ENCODE measurements at places on chromosomes 7 and 10. TPM values are rescaled to one million over a fixed set of nuclear protein-coding genes. Genes with fewer than 3 reads are reported as not detected.
A peak's percentile ranks its signal among the peaks of the same experiment; 100 is the strongest.

PIK3AP1 gene
- total RNA-seq, result 2.6 TPM

DNA sequence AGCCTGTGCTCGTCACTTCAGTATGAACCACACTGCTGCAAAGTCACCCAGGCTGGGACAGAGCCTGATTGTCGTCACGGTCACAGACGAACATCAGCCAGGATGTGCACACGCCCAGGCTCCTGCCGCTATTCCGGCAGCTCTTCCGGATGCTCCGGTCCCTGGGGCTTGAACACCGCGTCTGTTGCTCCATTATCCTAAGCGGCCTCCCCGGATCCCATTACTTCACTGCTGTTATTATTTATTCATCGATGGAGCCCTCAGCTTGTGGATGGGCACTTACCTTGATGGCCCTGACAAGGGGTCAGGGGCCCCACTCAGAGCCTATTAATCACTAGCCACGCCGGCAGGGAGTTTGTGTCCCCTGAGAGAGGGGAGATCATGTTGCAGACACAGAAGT, 120.8 kb upstream of the PCBD1 start:
- no peak for DNase-seq

DNA sequence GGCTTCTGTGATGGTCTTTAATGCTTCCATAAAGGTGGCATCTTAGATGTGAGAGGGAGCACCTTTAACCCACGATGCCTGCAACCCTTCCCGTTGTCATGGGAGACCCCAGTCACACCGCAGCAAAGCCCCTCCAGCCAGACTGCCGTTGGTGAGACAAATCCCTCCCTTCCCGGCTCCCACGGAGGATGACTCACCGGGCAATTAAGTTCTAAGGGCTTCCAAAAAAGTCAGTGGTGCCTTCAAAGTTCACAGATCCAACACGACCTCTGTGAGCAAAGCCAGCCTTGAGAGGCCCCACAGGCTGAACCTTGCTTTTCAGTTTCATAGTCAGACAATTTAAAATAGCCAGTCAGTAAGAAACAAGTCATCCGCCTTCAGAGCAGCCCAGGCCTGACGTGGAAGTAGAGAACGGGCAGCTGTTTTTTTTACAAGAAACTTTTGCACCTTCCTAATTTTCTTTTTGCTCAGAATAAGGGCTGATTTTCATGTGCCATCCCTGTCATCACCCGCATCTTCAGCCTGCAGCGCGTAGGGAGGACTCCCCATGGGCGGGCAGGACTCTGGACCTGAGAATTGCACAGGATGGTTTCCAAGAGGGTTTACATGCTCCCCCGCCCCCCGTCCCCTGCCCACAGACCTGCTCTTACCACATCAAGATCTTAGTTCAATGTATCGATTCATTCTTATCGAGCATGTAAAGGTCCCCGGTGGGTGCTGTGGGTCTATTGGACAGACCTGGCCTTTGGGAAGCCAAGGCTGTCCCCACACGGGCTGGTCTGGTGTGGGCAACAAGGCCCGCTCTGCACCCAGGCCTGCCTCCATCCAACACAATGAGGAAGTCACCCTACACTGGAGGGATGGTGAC, 333.9 kb downstream of the DNAJB6 start:
- no peak for DNase-seq

- DNase-seq, result no peak
These were observed 20.3 kb upstream of the IGF2BP3 start for GRCh38 chr7:23490357-23491135.

GRB10 gene
- total RNA-seq, result 38.3 TPM

- no peak for DNase-seq
These were observed 177.4 kb downstream of the NRP1 start for GRCh38 chr10:33157103-33157502.

DNA sequence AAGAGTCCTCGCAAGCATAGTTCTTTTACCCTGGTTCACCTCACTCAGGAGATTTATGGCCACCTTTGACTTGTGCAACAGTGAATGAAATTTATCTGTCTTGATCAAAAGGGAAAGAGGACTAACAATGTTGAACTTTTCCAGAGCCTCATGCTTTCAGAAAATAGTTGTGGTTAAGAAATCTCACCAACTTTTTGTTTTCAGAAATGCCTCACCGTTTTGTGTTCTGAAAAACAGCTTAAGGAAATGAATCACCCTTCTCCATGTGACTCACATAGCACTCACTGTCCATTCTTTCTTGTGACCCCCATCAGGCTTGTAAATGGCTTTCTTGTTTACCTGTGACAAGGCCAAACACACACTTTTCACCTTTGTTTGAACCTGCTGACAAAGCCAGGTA, 148.6 kb upstream of the FAM3C start:
- DNase-seq, result peak; percentile 98

SEMA3D gene
- 11.5 TPM for total RNA-seq

- no peak for DNase-seq
These were observed 90.9 kb upstream of the NRBF2 start for GRCh38 chr10:63042256-63042655.

DNA sequence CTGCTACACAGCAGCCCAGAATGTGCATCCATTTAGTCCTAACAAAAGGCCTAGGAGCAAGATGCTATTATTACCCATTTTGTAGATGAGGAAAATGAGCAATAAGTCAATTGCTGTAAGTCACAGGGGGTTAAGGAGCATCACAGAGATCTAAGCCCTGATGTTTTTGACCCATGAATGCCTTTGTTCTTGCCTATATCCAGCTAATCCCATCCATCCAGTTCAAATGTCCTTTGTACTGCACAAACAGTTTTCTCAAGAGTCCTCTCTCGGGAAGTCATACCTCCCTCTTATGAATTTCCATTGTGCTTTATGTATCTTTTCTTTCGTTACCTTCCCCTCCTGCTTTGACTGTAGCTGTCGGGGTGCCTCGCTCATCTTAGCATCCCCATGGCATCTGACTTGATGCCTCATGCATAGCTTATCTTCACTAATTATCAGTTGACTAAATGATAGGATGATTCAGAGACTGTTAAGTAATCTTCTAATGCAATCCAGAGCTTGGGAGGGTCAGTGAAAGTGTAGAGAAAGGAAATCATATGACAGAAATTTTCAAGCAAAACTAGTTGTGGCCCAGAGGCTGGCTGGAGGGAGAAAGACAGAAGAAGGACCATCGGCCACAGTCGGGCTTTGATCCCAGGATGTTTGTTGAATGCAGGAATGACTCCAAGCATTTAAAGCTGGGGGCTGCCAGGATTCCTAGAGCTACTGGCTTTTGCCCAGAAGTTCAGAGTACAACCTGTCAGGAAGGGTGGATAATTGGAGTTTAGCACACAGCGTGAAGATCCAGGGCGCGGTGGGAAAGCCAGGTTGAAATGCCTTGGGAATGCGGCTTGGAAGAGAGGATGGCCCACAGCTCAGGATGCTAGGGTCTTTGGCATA, 23.5 kb downstream of the BLVRA start:
- DNase-seq, result no peak

ICA1 gene
- total RNA-seq, result 1.1 TPM

GIMAP6 gene
- total RNA-seq, result 0.23 TPM

PPRC1 gene
- 87.9 TPM for total RNA-seq

- no peak for DNase-seq
These were observed 444.8 kb downstream of the GRID1 start for GRCh38 chr10:85921789-85922188.

DNA sequence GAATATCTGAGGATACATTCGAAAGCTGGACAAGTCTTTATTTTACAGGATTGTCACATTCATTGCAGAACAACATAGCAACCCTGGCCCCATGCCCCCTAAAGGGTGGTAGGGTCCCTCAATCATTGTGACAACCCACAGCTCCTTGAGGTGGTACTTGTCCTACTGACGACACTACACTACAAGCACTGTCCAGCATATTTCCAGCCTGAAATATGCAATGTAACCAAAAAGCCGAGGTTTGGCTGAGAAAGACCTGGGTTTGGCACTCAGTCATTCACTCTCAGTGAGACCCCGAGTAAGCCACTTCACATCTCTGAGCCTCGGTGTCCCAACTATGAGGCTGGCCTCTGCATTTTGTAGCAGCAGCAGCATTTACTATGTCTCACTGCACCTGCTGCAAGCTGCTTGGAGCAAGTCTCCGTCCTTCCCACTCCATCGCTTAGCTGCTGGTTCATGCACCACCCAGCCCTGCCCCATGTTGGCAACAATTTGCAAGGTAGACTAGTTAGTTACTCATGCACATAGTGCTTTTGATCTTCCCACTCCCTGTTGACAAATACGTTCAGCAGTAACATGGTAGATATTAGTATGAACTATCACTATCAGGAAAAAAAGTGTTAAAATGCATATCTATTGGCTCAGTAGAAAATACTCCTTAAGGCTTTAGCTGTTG, 43.6 kb upstream of the TNPO3 start:
- DNase-seq, result no peak

DNA sequence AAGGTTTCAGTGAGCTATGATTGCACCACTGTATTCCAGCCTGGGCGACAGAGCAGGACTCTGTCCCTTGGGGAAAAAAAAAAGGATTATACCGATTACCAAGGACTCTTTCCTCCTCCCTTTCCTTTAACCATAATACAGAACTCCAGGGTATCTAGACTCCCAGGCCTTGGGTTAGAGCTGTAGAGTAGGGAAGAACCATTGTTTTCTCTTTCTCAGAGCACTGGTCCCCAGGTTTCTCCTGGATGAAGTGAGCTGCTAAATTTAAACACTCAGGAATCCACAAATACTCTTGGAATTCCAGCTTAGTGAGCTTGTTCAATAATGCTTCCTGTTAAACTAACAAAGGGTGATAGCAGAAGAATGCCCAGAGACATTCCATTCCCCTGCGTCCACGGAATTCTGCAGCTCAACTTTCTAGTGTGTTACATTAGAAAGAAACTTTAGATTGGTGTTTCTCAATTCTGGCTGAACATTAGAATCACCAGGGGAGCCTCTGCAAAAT, 14.6 kb upstream of the RPEL1 start:
- peak; percentile 97 for DNase-seq

DNA sequence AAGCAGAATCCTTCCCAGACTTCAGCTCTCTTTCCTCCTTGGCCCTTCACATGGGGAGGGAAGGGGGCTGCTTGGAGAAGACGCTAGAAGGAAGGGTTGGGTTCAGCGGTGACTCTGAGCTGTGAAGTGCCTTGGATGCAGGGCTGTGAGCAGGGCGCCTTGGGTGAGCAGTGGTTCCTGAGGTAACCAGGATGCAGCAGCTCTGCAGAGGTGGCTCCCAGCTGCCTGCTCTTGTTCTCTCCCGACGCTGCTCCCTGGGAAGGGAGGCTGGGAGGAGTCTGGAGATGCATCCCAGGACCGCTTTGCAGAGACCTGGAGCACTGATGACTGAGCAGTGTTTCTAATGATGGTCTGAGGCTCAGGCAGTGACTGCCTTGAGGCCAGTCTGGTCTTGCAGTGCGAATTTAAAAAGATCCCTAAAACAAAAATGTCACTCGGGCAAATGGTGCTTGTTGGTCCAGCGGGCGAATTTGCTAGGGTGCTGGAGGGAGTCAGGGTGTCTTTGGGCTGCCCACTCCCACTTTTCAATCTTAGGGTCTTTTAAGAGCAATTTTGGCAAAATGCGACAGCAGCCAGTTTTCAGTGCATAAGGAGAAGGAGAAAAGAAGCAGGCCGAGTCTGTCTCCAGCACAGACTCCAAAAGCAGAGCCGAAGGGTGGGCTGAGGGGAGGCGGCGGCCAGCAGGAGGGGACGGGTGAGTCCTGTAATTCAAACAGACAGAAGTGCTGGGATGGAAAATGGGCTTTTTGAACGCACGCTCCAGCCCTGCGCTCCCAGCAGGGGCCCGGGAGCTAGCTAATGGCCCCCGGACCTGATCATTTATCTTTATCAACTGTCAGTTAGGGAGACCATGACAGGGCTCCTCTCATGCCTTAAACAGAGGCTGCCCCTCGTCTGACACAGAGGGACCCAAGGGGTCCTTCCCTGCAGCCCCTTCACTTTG, 191.2 kb upstream of the SHH start:
- DNase-seq, result no peak

OR6V1 gene
- not detected for total RNA-seq

- no peak for DNase-seq
These were observed 104.7 kb downstream of the SEPTIN7 start for GRCh38 chr7:35905555-35905954.

- DNase-seq, result no peak
These were observed 881 bp upstream of the SSBP1 start for GRCh38 chr7:141737118-141737835.

GRCh38 chr7:108415821-108416536, 40.3 kb downstream of the NRCAM start:
- no peak for DNase-seq

GRCh38 chr7:40348126-40348728, 213.4 kb downstream of the SUGCT start:
- no peak for DNase-seq

DNA sequence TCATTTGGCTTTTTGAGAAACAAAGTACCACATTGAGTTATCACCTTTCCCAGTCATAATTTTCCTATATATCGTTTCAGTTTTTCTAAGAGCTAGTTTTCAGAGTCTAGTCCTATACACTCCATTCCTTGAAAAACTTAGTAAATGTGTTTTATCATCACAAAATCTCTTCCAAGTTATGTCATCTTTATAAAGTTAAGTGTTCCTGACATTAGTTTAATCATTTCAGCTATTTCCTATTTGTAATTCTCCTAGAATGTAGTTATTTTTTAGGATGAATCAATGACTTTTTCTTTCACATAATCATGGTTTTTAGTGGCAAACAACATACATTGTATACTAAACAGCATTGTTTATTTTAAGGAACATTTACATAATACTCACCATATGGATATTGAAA, 191.7 kb upstream of the BET1 start:
- no peak for DNase-seq

- no peak for DNase-seq
These were observed 108.0 kb downstream of the SH3PXD2A start for GRCh38 chr10:103747193-103747865.

GRCh38 chr10:8275911-8276310, 221.4 kb downstream of the GATA3 start:
- no peak for DNase-seq

GRCh38 chr7:148304456-148304855, 286.1 kb upstream of the C7orf33 start:
- no peak for DNase-seq

DNA sequence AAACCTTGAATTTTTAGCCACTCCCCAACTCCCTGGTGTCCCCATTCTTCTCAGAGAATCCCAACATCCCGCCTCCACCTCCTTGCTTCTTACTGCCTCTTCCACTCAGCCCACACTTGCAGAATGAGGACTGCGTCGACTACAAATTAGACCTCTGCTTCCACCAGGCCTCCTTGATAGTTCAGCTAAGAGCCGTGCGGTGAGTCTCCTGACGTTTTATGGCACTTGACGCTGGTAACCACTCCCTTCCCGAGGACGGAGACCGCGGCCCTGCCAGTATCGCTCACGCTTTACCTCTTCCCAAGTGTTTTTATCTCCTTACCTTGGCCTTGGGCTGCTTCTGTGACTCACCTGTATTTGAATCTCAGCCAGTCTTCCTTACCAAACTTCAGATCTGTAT, 31.1 kb downstream of the RBM17 start:
- DNase-seq, result no peak

- DNase-seq, result no peak
These were observed 18.3 kb upstream of the MSMB start for GRCh38 chr10:46064269-46064817.

PON1 gene
- not detected for total RNA-seq

ACSL5 gene
- total RNA-seq, result 2.4 TPM

BLNK gene
- 0.10 TPM for total RNA-seq
